Dermis blood vessel endothelial cell (primary cell): ENCODE measurements at places on chromosomes 1 and 21. TPM values are rescaled to one million over a fixed set of nuclear protein-coding genes. Genes with fewer than 3 reads are reported as not detected.

- DNase-seq, result no peak
These were observed 51.6 kb upstream of the ZC3H11B start for GRCh38 chr1:219664310-219665029.

DNA sequence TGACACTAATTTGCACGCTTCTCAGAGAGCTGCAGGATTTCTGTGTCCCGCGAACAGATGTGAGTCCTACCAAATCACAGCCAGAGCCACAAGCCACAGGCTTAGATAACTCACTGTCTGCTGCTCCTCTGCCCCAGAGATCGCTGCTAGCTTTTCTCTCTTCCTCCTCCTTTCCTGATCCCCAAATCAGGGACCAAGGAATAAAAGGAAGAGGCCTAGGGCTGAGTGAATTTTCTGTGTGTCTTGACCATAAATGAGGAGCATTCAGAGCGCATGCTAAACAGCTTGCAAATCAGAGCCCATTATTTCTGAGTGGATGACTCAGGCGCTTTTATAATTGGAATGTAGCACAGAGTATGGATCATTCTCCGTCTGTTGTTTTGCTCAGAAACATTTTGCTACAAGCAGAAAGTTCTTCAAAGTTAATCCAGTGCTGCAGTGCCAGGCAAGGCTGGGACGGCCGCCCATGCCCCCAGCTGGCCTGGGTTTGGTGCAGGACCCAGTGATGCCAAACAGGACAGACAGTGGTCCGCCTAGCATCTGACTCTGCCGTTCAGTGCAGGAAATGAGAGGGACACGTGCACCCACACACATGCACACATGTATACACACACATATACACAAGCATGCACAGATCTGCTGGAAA is 38.2 kb downstream of the KCNAB2 start:
- no peak for DNase-seq

- no peak for DNase-seq
These were observed 5.3 kb downstream of the DVL1 start for GRCh38 chr1:1343811-1344421.

Gene CD247
- 0.09 TPM in 1 of 2 replicates, not detected in the other for total RNA-seq

Gene EEIG2
- 1.5 and 3.0 TPM in 2 replicates for total RNA-seq

- DNase-seq, result no peak
These were observed 82.9 kb downstream of the LHX4 start for GRCh38 chr1:180312926-180313325.

- DNase-seq, result no peak
These were observed 374.0 kb downstream of the NEGR1 start for GRCh38 chr1:71908303-71908702.

GRCh38 chr1:35936838-35937237 is 5.9 kb downstream of the AGO3 start:
- no peak for DNase-seq

Gene CLCA1
- total RNA-seq, result not detected in 2 replicates

DNA sequence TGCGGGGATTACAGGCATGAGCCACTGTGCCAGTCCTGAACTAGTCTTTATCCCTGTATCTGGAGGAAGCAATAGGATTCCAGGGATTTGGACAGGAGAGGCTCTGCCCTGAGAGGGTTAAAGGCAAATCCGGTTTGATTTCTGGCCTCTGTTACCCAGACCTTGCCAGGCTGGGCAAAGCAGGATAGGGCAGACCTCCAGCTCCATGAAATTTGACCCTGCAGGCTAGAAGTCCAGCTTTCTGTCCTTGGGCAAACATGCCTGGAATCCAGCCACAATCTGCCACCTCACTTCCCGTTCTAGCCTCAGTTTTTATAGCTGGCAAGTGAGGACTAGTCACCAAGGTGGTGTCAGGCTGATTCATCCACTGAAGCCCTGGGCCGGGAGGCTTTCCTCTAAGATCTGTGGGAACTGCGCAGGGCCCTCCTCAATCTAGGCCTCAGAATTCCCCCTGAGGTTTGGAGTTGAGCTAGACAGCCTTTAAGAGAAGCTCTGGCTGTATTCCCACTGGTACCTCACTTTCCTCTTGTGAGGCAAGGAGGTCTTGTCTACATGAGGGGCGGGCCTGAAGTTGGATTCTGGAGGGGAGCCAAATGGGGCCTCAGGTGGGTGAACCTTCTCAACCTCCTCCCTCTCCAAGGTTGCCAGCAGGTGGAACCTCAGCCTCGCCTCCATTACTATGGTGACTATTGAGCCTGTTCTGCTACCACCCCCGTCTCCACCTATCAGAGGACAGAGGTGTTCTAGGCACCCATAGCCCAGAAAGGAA is 7.0 kb upstream of the P3R3URF start:
- peak; percentile 96 for DNase-seq

DNA sequence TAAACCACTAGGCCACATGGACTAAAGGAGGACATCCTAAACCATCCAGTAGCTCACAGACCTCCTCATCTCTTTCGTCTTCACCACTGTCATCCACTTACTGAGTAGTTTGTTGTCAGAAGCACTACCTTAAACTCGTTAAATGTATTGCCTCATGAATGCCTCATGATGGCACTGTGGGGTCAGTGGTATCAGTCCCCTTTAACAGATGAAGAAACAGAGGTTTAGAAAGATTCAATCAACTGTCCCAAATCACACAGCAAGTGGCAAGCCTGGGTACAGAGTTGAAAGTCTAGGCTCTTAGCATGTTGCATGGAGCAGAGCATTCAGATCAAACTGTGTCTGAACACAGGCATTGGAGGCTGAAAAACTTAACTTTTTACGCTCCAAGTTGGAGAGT is 183.6 kb upstream of the KIAA0040 start:
- DNase-seq, result peak; percentile 50

DNA sequence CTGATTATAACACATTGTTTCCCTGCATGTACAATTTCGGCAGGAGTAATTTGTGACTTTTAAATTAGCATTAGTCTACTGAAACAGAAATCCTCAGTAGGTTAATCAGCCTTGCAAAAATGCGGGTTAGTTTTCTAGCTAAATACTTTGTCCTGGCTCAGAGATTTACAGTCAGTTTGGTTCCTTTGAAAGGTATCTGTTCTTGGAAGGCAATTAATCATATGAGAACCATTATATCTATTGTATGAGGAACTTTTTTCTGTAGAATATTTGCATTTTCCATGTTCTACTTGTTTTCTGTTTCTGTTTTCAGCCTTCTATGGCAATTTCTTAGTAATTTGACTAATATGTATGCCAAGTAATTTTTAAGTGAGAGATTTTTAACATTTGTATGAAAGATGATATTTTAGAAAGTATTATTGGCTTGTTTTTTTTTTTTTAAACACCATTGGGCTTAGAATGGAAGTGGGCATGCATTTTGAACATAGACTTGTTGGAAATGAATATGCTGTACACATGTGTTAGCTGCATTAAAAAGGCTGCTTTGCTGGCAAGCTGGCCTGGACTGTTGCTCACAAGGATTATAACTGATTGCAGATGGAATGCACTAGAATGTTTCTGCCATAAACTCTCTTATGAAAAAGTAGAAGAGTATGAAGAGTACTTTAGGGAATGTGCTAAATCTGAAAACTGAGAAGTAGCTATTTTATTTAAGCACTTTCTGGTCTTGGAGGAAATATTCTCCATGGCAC is 26.2 kb downstream of the KIF1B start:
- no peak for DNase-seq

GRCh38 chr1:38872401-38873026 is 634 bp downstream of the MYCBP start:
- DNase-seq, result peak; percentile 39

DNA sequence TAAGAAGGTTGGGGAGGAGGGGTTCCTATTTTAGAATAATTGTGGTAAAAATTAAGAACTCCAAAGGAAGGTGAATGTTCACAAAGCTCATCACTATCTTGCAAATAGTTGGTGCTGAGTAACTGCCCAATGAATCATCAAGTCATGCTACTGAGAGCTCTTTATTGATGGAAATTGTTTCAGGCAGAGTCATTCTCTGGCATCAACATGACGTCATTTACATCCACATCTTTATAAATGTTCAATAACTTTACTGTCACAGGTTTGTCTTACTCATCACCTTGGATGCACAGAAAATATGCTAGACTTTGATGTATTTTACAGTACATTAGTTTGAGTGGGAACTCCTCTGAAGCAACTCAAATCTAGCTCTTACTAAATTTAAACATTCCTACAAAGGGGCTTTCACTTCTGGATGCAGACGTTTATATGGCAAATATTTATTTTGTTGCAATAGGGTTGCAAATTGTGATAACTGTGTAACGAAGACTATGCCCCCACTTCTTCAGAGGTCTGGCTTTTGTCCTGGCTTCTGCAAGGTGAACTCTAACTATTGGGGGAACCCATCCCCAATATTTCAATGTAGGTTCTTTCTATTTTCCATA is 273.7 kb upstream of the AJAP1 start:
- DNase-seq, result no peak

GRCh38 chr1:24198766-24199165 is 11.7 kb upstream of the IFNLR1 start:
- DNase-seq, result no peak

GRCh38 chr21:42592156-42592820 is 61.1 kb upstream of the PDE9A start:
- no peak for DNase-seq

- no peak for DNase-seq
These were observed 10.9 kb upstream of the CD5L start for GRCh38 chr1:157852476-157852875.

- no peak for DNase-seq
These were observed 56.6 kb upstream of the CR2 start for GRCh38 chr1:207397525-207397926.

Gene OVAAL
- not detected in 2 replicates for total RNA-seq

Gene OR14K1
- not detected in 2 replicates for total RNA-seq

- no peak for DNase-seq
These were observed 13.4 kb upstream of the AGTRAP start for GRCh38 chr1:11722538-11722937.

DNA sequence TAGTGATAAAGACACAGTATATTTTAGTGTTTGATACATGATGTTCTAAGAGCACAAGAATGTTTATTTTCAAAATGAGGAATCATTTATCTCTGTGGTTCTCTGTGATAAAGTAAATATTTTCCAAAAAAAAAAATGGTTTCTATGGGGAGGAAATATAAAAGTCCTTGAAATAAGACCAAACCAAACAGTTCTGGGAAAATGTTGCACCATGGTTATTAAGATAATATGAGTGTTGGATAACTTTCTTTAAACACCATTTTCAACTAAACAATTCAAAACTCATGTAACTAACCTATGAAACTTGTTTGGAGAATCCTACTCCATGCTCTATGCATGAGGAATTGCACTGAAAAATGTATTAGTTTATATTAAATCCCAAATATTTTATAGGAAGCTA is 184.6 kb downstream of the KCNT2 start:
- DNase-seq, result no peak

Gene EPHA10
- 0.05 TPM in 1 of 2 replicates, not detected in the other for total RNA-seq

Gene KPRP
- total RNA-seq, result not detected in 2 replicates

GRCh38 chr1:230834292-230834691 is 34.0 kb downstream of the C1orf198 start:
- DNase-seq, result no peak

DNA sequence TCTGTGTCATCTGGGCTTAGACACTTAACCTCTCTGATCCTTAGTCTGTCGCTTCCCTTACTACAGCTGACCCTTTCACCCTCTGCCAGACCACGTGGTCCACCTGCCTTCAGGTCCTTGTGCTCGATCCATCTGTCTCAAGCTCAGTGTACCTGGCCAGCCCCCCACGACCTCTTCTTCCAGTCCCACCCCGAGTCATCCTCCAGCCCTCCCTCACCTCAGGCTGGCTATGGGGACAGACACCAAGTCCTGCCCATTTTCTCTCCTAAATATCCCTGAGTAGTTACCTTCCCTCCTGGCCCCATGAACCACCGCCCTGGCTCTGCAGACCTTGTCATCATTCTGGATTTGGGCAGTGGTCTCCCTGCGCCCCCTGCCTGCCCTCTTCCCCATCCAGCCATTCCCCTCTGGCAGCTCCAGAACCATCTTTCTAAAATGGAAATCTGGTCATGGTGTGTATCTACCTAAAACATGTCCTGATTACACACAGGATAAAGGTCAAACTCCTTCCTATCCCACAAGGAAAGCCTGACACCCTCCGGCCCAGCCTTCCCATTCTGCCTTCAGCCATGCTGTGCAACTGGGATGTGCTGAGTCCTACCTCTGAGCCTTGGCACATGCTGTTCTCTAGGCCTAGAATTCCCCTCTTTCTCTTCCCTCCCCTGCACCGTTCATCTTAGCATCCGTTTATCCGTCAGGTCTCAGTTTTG is 107.6 kb downstream of the EPHB2 start:
- DNase-seq, result no peak

Gene AQP10
- total RNA-seq, result not detected in 2 replicates

DNA sequence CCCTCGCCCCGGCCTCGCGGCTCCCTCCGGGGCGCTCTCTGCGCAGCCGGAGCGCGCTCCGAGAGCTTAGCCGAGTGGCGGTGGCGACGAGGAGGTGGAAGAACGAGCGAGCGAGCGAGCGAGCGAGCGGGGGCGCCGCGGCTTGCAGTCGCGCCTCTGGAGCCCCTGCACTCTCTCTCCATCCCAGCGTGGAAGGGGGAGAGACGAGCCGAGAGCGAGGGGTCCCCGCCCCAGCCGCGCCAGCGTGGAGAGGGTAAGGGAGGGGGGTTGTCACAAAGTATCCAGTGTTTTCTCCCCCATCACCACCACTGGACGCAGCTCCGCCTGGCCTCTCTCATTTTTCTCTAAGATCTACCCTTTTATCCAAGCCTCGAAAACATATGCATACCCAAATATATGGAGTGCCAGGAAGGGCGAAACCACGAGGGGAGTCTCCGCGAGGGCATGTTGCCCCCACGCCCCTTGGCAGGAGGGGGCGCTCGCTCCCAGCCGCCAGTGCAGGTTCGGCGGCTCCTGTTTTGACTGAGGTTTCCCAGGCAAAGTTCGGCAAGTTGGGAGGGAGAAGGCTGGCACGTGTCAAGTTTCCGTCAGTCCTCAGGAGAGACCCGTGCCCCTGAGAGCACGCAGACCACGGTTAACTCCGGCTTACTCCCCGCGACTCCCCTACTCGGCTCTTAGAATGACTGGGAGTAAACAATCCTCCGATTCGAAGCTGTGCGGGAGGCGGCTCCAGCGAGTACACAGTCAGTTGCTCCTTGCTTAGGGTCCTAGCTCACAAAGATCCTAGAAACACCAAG is 569 bp upstream of the DAB1 start:
- DNase-seq, result peak; percentile 28
